ENCODE measurements at places on chromosomes 6 and 20.
A peak's percentile ranks its signal among the peaks of the same experiment; 100 is the strongest.

DNA sequence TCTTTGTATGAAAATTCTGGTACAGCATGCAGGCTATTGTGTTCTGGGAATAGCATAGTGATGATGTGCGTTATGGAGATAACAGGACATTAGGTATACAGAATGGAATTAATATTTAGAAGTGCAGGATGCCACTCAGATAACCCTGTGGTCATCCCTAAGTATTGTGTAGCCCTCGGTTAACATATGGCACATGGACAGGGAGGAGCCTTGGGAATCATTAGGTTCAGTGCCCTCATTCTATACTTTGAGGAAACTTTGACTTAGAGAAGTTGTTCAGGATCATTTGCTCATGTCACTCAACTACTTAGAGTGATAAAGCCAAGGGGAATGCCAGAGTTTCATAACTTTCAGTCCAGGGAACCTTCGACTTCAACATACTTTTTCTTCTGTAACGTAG is 185.9 kb downstream of the UST start:
- DNase-seq: no peak

DNA sequence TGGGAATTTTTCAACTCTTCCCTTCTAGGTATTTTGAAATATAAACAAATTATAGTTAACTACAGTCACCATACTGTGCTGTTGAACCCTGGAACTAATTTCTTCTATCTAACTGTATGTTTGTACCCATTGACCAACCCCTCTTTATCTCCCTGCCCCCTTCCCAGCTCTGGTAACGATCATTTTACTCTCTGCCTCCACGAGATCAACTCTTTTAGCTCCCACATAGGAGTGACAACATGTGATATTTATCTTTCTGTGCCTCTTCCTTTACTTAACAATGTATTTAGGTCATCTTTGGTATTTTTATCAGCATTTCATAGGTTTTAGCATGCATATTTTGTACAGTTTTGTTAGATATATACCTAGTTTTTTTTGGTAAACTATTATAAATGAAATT is 45.9 kb downstream of the ASXL1 start:
- DNase-seq: no peak

DNA sequence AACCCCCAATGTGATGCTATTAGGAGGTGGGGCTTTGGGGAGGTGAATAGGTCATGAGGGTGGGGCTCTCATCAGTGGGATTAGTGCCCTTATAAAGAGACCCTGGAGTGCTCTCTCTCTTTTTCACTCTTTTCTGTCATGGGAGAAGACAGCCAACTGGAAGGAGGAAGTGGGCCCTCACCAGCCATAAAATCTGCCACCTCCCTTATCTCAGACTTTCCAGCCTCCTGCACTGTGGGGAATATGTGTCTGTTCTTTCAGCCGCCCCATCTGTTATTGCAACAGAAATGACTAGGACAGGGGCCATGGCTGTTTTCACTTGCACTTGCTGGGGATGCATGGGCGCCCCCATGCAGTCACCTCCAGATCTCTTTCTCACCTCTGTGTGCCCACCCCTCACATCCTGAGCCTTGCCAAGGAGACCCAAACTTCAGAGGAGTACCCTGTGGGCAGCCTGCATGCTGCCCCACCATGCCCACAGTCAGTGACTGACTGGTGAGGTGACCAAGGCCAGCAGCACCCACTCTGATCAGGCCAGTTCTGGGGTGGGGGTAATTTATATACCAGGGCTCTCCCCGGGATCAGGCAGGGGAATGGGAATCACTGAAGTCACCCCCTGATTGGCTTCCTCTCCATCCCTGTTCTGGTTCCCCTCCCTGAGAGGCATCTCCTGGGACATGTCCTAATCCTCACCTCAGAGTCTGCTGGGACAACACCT is 118.4 kb downstream of the ANKRD60 start:
- DNase-seq: no peak

- no peak for DNase-seq
Measured at GRCh38 chr6:44024574-44025219, 102.6 kb downstream of the MRPL14 start.

DNA sequence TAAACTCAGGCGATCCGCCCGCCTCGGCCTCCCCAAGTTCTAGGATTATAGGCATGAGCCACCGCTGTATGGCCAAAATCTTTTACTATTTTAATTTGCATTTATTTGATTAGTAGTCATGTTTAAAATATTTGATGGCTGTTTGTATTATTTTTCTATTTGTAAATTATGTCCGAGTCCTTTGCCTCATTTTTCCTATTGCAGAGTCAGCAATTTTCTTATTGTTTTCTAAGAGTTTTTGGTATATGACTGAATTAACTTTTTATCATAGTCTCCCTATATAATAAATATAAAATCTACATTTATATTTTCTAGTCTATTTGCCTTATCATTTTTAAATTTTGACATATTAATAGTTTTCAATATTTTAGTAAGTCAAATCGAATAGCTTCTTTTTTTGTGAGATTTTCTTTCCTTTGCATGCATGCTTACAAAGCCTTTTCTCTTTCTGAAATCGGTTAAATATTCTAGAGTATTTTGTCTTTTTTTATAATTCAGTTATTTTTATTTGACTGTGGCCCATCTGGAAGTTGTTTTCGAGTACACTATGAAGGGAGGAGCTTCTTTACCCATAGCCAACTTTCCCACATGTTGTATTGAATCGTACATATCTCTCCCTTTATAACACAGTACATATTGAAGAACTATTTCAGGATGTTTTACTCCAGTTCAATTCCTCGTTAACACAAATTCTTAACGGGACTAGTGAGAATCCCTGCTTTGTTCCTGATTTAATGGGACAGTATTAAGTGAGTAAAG is 34.5 kb upstream of the RPS6KA2 start:
- DNase-seq: no peak

- no peak for DNase-seq
Measured at GRCh38 chr6:35809809-35810208, 4.7 kb downstream of the LHFPL5 start.

GRCh38 chr6:80988892-80989291 is 763.6 kb downstream of the TENT5A start:
- peak; percentile 26 for DNase-seq

DNA sequence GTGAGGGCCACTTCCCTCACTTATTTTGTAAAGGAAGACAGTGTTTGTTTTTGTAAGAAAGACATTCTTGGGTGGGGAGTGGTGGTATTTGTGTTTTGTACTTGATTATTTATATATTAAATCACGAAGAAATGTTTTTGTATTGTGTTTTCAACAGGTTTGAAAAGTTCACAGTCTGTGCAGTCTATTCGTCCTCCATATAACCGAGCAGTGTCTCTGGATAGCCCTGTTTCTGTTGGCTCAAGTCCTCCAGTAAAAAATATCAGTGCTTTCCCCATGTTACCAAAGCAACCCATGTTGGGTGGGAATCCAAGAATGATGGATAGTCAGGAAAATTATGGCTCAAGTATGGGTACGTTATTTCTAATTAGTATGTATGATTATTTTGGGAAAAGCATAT is 137.2 kb downstream of the NCOA3 start:
- DNase-seq: no peak

GRCh38 chr6:7232351-7232750 is 80.6 kb downstream of the SSR1 start:
- DNase-seq: no peak

DNA sequence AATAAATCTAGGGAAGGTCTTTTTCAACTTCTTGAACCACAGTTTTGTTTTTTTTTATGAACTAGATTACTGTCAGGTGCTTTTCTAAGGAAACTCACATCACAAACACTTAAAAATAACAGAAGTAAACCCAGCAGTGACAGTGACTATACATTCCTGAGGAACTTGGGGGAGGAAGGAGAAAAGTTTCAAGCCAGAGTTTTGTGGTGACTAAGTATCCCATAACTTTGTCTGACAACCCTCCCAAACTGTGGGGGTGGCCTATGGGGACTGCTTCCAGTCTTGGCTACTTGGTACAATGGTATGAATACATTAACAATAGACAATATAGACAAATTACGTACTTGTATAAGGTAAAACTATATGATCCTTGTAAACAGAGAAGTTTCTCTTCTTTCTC is 202.5 kb upstream of the MAN1A1 start:
- no peak for DNase-seq

DNA sequence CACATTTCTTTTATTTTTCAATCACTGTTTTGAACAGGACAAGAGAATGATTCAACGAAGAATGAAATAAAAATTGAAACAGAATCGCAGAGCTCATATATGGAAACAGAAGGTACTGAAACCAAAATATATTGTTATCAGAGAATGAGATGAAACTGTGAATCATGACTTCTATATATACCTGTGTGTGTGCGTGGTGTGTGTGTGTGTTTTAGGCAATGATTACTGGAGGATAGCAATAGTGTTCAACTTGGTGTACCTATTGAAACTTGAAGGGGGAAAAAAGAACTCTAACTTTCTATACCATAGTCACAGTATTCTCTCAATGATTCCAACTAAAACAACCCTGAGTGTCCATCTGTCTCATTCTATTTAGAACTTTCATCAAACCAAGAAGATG is 586.6 kb downstream of the KIF16B start:
- DNase-seq: no peak

DNA sequence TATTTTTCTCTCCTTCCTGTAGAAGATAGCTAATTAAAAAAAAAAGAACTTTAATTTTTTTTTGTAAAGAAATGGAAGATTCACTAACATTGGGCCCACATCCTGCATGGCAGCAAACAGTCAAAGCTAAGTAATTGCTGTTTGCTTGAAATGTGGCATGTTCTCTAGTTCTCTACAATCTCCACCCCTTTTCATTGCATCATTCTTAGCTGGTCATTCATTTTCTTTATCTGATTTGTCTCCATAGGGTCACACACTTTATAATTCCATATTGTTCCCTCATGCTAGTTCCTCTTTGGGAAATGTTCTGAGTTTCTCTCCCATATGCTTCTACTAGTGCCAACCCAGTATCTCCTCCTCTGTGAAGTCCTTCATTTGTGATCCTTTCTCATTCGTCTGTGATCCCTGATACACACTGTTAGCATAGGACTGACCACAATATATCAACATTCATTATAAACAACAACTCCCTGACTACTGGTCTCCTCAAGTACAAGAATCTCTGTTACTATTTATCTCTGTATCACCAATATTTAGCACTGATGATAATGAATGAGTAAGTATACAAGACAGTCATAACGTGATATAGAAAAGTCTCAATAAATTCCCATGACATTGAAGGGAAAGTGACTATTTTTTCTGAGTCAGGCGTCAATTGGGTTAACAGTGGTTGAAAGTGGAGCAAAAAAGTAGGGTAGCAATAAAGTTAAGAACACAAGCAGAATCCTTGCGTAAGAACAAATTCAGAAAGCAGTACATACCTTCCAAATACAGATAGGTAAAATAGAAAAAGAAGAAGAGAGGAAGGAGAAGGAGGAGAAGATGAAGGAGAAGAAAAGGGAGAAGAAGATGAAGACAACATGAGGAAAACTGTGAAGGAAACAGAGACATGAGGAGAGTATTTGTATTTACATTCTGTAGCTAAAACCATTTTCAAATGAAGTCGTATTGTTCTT is 33.2 kb upstream of the MYB start:
- DNase-seq: no peak

- peak; percentile 58 for DNase-seq
Measured at GRCh38 chr20:64080013-64080812, at the start of gene OPRL1. Gene OPRL1 (plus strand): TSS chr20:64080082. CDS start chr20:64092721, 12,639 bp downstream.

GRCh38 chr6:158852312-158853071 is 33.3 kb upstream of the EZR start:
- no peak for DNase-seq
